Right forelimb (tissue), 1 donor: ENCODE measurements at places on chromosomes 12 and 14.

DNA sequence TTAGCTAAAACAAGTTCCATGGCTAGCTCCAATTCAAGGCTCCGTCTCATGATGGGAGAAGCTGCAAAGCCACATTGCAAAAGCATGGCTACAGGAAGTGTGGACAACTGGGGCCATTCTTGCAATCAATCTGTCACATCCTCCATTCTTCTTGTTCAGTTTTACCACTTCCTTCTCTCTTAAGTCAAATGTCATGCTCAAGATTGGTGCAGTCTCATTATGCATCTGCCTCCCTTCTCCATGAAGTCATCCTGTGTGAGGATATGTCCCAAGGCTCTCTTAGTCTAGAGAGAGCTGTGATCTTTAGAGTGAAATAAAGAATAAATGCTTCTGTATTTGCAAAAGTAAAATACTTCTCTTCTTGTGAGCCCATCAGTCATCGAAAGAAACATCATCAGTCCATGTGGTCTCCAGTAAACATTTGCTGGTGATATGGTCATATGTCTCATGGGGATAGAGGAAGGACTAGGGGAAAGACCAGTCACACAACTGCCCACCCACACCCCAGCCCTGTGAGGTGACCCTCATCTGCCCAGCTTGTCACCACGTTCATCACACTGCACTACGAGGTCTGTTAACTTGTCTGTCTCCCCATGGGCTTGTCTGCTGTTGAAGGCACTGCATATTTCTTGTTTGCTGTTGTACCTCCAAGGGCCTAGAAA is 303.0 kb downstream of the NUAK1 start:
- DNase-seq, result no peak

DNA sequence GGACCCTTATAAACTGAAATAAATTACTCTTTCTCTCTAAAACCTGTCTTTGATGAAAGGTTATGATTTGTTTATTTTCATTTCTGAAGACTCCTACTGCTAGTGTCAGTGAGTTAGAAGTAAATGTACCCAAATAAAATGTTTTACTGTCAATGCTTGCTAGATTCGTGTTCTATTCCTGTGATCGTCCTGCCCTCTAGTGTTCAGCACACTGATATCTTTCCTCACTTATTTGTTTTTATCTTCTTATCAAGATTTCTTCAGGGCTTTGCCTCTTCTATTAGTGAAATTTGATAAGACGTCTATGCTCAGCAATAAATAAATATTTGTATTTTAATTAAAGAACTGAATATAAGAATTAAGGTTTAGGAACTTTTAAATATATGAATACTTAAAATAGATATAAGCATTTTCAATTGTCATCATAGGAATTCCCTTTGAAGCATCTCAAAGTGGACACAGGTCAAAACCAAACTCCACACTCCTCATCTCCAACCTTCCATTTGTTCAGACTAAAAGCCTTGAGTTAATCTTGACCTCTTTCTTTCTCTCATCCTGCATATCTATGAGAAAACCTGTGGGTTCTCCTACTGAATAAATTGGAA is 75.8 kb downstream of the C12orf50 start:
- DNase-seq, result no peak

DNA sequence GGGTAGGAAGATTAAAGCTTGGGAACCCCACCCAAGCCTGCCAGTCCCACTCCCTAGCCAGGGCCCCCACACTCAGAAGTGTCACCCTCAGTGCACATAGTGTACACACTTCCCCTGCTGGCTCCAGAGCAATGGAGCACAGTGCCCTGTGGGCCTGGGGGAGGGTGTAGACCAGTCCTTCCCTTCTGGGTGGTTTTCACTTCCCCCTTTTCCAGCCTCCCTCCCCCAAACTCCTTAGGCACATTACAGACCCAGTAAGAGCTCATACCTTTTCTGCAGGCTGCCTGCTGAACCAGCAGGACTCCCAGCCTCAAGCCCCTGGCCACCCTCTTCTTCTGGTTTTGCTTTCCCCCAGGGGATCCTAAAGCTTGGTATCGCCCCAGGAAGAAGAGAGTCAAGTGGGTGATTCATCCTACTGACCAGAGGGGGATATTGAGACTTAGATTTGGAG is at the start of gene ZNF385A:
TSS of gene ZNF385A (minus strand) at position 143 of the 451 bp plus-strand sequence. CDS start 219 bp downstream, outside the sequence.
- no peak for DNase-seq

GRCh38 chr12:19010726-19011125 is 118.8 kb upstream of the PLEKHA5 start:
- no peak for DNase-seq

- DNase-seq, result no peak
These were observed 5.6 kb upstream of the SPATA7 start for GRCh38 chr14:88379706-88380343.

GRCh38 chr12:104414581-104415341 is 42.0 kb upstream of the CHST11 start:
- DNase-seq, result no peak

- no peak for DNase-seq
These were observed 5.9 kb upstream of the DEGS2 start for GRCh38 chr14:100165376-100165775.

DNA sequence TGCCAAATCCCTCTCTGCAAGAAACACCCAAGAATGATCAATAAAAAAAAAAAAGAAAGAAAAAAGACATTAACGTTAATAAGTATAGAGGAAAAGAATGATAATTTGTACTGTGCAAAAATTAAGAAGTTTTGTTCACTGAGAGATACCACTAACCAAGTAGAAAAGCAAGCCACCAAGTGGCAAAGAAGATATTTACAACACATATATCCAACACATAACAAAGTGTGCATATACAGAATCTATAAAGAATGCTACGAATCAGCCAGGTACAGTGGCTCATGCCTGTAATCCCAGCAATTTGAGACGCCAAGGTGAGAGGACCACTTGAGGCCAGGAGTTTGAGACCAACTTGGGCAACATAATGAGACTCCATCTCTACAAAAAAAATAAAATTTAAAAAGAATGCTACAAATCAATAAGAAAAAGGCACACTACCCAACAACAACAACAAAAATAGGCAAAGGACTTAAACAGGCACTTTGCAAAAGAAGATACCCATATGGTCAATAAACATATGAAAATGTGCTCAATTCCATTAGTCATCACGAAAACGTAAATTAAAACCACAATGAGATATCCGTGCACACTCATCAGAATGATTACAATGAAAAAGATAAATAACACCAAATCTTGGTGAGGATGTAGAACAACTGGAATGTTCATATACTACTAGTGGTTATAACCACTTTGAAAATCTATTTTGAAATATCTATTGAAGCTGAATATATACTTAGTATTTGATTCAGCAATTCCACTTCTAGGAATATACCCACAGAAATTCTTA is 19.8 kb downstream of the GALNT4 start:
- no peak for DNase-seq
